ENCODE measurements at places on chromosomes 12 and 14.
A peak's percentile ranks its signal among the peaks of the same experiment; 100 is the strongest.

- DNase-seq = no peak
Measured at GRCh38 chr12:90173499-90174197, 465.0 kb upstream of the ATP2B1 start.

DNA sequence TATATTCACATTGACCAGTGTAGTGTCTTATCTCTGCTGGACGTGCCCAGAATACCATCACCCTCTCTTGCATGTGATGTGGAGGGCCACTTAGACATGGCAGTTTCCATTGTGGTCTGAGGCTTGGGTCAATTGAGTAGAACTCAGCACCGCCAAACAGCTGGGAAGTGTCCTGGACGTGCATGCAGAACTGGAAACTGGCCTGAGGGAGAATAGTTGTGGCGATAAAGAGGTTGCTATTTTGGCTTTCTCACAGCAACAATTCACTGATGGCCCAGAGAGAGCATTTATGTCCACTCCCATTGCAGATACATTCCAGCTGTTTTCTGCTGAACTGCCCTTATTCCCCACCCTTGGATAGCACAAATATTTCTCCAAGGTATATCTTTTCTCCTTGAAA, 210.1 kb upstream of the DAAM1 start:
- no peak for DNase-seq

GRCh38 chr12:115840159-115840558, 437.3 kb downstream of the MED13L start:
- DNase-seq = no peak

DNA sequence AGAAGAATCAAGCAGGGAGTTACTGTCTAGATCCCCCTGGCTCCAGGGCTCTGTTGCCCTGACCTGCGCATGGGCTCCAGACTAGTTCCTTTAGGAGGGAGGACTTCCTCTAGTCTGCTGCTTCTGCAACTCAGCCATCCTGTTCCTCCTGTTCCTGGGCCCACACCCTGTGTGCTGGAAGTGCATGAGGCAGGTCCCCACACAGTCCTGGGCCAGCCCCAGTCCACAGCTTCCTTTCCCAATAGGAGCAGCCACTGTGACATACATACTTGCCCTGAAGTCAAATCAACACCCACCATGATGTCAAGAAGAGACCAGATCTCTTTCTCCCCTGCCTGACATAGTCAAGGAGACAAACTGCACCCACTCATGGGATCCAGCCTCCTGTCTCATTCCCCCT, 1.3 kb downstream of the SDR9C7 start:
- DNase-seq = no peak

DNA sequence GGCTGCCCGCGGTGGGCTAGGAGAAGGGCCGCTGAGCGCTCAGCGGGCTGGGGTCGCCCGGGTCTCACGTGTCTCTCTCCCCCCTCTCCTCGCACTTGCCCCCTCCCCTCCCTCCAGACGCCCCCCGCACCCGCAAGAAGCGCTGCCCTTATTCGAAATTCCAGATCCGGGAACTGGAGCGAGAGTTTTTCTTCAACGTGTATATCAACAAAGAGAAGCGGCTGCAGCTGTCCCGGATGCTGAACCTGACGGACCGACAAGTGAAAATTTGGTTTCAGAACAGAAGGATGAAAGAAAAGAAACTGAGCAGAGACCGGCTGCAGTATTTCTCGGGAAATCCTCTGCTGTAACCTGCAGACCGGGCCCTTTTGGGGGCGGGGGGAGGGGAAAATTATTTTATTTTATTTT, 314 bp upstream of the HOTAIR start:
- peak; percentile 36 for DNase-seq

DNA sequence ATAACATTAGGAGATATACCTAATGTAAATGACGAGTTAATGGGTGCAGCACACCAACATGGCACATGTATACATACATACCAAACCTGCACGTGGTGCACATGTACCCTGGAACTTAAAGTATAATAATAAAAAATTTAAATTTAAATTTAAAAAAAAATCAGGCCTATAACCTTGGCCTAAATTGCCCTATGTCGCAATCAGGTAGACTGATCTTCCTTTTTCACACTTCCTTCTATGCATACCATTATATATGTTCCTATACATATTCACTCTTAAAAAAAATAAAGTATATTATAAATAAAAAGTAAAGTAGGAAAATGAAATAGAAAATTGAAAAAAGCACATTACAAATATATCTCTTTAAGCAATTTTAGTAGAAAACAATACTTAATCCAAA, 117.7 kb upstream of the GARIN2 start:
- no peak for DNase-seq
